ENCODE measurements at places on chromosomes 2 and 18.
A peak's percentile ranks its signal among the peaks of the same experiment; 100 is the strongest.

- peak; percentile 54 for DNase-seq
Measured at GRCh38 chr2:79715338-79715737, 202.5 kb downstream of the CTNNA2 start.

GRCh38 chr2:161430386-161430785 is 14.3 kb downstream of the TBR1 start:
- no peak for DNase-seq

DNA sequence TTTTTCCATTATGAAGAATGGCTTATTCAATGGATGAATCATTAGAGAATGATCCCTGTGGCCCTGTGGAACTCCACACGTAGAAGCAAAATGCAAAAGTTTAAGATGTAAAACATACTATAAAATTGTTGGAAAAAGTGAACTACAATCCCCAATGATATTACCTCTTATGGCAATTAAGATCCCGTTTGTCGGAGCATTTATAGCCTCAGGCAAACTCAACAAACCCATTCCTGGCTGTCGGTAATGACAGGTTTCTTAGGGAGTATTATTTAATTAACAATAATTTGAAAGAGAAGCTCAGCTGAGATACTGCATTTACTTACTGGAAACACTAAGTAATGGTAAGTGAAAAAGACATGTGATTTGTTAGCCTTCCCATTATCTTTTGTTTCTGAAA is 138.3 kb downstream of the CDH20 start:
- no peak for DNase-seq

DNA sequence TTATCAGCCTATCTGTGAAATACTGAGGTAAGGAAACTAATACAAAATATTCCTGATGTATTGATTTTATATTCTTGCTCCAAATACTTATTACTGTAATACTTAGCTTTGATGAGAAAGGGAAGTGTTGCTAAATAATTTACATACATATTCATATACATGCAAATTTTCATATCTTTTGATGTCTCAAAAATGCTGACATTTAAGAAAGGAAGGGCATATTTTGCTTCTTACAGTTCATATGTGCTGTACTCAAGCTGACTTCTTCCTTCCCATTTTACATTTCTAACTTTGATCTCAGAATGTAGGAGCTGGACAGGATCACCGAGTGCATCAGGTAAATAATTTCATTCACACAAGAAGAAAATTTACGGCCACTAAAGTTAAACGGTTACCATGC is 399.2 kb upstream of the VWC2L start:
- DNase-seq: no peak

DNA sequence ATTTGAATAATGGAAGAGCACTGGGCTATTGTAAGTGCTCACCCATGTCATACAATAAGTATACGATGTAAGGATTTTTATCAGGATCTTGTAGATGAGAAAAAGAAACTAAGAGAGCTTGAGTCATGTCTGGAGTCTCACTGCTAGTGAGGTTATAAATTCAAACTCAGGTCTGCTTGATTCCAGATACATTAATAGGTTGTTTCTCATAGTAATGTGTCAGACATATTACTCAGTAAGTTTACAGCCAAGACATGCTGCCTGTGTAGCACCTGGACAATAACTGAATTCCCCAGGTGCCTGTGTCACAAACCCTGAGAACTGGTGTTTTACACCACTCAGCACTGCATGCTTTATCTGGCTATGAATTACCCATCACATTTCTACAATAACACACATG is 216.9 kb upstream of the LRP1B start:
- DNase-seq: no peak

DNA sequence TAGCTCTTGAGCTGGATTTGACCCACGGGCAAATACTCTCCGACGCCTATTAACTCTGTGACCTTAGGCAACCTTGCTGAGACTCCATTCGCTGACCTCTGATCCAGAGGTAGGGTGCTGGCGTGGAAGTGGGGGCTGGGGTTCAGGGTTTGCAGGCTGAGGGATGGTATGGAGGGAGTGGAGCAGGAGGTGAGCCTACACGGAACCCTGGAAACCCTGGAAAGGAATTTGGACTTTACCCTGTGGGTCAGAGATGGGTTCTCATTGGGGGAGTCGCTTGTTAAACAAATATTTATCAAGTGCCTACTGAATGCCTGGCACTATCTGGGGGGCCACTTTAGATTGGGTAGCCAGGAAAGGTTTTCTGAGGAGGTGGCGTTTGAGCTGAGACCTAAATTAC is 58.2 kb upstream of the FZD7 start:
- DNase-seq: no peak

DNA sequence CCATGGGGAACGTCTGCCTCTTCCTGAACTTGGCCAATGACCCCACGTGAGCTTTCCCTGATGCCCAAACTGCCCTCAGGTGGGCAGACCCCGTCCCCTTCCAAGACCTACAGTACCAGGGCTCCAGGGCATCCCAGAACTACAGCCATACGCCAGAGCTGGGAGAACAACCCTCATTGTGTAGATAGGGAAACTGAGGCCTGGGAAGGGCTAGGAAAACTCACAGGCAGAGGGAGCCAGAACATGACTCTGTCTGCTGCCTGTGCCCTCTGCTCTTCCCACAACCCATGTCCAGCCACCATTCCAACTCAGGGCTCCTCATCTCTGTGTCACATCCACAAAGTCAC is 16.8 kb upstream of the ANKRD53 start:
- no peak for DNase-seq

- no peak for DNase-seq
Measured at GRCh38 chr2:188089901-188090300, 201.8 kb upstream of the GULP1 start.

DNA sequence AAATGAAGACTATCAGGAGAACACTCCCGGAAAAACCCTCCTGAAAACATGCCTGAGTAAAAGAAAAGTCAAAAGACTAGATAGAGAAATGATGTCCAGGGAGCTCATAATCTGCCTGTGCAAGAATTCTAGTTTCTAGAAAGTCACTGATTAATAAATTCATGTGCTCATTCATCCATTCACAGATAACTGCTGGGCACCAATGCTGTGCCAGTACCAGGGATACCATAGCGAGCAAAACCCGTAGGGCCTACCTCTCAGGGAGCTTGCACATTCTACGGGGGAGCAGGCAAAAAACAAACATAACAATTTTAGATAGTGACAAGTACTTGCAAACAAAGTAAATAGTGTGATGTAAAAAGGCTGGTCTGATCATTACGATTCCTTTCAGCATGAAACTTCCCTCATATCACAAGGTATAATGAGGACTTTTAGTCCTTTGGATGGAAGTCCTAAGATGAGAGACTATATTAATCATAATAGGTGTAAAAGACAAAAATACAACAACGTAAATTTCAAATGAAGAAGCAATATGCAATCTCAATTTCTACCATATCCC is 289.9 kb downstream of the AFF3 start:
- DNase-seq: no peak

DNA sequence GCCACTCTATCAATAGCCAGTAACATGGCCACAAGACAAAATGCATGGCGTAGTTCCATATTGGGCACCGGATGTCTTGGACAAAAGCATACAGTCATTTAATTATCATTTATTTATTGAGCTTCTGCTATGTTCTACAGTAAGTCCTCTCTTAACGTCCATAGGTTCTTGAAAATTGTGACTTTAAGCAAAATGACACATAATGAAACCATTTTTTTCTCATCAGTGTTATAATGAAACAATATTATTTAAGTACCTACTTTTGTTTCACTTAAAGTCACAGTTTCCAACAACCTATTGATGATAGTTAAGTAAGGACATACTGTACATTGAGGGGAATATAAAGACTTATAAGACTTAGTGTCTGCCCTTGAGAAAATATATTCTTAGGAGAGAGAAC is 84.9 kb downstream of the XRCC5 start:
- DNase-seq: no peak

DNA sequence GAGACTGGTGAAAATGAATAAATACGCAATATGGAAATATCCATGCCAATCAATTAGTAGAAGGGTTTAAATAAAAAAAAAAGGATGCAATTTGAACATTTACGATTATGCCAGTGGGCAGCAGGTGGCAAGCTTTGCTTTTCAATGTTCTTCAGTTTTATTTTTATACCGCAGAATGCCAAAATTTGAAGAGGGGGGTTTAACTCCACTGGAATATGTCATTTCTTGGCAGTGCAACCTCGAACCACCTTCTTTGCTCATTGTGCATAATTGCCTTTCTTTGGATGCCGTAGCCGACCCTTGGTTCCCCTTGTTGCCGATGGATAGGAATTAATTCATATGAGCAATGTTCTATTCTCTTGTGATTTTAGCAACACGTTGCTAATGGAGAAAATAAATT is 88.0 kb downstream of the LTBP1 start:
- DNase-seq: no peak

DNA sequence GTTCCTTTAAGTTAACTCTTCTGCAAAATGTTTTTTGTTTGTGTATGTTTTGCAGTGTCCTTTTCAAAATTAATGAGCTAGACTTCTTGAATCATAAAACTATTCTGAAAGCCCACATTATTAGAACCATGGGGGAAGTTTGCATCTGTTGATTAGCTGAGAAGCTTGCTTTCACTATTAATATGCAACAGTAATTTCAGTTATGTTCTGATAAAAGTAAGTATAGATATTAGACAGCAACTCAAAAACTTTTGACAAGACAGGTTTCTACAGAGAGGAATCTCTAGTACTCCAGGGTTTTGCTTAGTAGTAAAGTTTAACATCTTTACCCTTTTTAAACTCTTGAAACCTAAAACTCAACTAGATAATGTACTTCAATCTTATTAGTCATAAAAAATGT is 147.8 kb downstream of the UBE2E3 start:
- DNase-seq: no peak

DNA sequence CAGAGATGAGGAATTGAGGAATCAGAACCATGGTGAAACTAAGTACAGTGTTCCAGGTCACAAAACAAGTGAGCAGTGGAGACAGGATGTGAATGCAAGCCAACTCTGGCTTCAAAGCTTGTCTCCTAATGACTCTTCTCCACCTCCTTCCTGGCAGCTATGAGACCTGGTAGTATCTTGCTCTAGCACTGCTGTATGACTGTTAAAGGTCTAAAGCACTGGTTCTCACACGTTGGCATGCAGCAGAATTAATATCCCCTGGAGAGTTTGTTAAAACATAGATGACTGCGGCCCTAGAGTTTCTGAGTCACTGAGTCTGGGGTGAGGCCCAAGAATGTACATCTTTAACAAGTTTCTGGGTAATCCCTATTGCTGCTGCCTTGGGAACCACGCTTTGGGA is 63.3 kb downstream of the SUCLG1 start:
- DNase-seq: no peak

GRCh38 chr2:72037261-72037666 is 110.4 kb downstream of the CYP26B1 start:
- DNase-seq: no peak

All from mesenchymal stem cell (in vitro differentiated cells and primary cell).